M059J (cell line): ENCODE measurements at places on chromosomes 4 and X.

DNA sequence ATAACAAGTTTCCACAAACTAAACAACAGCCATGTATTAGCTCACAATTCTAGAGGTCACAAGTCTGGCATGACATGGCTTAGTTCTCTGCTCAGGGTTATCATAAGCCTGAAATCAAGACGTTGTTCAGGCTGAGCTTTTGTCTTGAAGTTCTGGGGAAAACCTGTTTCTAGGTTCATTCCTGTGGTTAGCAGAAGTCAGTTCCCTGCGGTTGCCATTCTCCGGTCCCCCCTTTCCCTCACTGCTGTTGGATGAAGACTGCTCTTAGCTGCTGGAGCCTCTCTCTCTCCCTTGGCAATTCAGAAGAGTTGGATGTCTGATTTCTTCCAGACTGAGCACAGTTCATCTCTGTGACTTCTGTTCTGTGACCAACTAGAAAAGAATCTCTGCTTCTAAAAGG lies 962.6 kb downstream of the PCDH7 start:
- no peak for DNase-seq

GRCh38 chrX:149010013-149010852 lies 494.9 kb downstream of the IDS start:
- no peak for DNase-seq

- DNase-seq = no peak
These were observed 421.4 kb downstream of the TMA16 start for GRCh38 chr4:163915896-163916295.

- DNase-seq = peak; percentile 73
These were observed 1038.3 kb upstream of the SLIT2 start for GRCh38 chr4:19213388-19213787.

DNA sequence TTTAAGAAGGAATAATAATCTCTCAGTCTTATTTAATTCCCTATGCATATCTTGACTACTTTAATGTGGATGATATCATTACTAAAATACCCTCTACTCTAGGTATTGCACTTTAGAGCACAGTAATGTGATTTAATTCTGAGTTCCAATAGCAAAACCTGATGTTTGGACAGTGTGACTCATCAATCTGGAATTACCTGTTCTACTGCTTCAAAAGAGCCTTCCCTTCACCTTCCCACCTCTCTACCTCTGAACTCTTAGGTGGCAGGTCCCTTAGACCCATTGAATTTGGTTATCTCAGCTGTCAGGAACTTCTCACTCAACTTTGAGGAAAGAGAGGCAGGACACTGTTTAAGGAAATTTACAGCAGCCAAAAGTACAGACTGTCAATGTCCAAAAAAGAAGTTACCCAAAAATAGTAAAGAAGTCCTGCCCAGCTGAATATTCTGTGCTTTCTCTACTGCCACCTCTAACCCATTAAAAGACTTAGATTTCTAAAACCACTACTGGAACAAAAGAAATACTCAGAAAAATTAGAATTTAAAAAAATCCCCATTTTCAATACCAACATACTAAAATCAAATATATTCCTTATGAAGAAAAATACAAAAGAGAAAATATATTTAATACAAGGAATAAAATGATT lies 123.1 kb upstream of the GPM6A start:
- peak; percentile 18 for DNase-seq

DNA sequence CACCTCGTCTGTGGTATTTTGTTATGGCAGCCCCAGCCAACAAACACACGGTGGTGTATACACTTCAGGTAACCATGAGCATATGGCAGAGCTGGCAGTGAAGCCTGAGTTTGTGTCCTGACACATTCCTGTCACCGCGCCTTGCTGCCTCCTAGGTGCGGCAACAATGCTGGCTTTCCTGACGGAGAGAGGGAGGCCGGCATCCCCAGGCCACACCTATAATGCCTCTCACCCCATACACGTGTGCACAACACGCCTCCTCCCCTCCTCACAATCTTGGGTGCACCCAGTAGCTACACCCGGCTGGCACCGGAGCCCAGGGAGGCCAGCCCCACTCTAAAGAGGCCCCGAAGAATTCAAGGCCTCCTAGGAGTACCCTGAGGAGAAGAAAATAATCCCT lies 158.5 kb downstream of the NSUN7 start:
- no peak for DNase-seq

DNA sequence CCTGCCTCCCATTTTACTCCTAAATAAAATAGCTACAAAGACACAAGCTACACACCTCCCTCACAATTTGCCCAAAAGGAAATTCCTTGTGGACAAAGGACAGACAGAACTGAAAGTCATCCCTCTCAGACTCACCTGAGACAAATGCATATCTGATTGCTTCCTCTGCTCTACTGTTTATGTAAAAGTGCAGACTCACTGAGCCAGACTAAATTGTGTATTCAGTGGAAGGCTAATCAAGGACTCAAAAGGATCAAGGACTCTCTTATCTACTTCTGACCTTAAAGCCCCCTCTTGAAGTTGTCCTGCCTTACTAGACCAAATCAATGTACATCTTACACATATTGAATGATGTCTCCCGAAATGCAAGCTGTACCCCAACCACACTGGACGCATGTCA lies 3.9 kb downstream of the PDCL2 start:
- no peak for DNase-seq

DNA sequence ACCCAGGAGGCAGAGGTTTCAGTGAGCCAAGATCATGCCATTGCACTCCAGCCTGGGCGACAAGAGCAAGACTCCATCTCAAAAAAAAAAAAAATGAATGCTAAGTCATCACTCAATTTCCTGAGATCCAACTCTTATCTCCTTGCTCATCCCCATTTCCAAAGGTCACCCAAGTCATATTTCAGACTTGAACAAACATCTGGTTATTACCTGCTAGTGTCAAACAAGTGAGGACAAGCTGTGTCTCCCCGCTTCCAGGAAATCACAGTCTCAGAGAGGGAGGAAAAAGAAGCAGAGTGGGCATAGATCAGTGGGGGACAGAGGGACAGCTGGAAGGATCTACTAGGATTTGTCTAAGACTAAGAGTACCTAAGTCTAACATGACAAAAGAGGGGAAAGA lies 147.5 kb upstream of the FUNDC1 start:
- DNase-seq = no peak

- DNase-seq = peak; percentile 78
These were observed 41.8 kb upstream of the CEP135 start for GRCh38 chr4:55906989-55907388.
